ENCODE measurements at places on chromosomes 5 and 9.

DNA sequence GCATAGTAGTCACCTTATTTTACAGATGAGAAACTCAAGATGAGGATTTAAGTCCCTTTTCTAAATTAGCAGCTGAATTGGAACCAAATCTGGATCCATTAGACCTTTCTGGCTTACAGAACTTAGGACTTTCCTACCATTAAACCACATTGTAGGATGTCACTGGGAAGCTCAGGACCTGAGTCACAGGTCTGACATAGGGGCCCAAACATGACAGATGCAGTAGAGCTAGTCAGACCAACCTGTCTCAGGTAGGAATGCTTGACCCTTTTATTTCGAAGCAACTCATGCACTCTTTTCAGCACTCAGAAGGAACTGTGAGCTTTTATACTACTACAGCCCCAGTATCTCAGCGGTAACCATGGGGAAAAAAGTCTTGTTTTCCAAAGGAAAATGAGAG is 2.6 kb downstream of the RAB24 start:
- no peak for DNase-seq

- no peak for DNase-seq
Measured at GRCh38 chr5:87311405-87312279, 44.0 kb downstream of the RASA1 start.

GRCh38 chr5:111201705-111202104 is 22.5 kb upstream of the CAMK4 start:
- no peak for DNase-seq

- no peak for DNase-seq
Measured at GRCh38 chr5:125148076-125148475, 401.6 kb upstream of the ZNF608 start.

DNA sequence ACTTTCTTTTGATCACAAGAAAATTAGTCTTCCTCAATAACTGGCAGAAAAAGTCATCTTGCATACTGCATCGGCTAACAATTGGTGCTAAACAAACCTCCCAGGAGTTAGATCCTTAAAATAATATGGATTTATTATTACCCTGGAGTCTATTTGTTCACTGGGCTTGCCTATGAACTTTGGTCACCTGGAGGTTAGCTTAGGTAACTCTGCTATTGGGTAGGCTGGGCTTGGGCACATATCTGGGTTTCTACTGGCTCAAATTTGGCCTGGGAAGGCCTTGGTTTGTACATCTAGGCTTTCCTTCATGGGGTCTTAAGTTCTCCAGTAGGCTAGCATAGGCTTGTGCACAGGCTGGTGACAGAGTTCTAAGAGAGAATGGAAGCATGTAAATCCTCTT is 279.9 kb downstream of the RASEF start:
- DNase-seq = no peak

DNA sequence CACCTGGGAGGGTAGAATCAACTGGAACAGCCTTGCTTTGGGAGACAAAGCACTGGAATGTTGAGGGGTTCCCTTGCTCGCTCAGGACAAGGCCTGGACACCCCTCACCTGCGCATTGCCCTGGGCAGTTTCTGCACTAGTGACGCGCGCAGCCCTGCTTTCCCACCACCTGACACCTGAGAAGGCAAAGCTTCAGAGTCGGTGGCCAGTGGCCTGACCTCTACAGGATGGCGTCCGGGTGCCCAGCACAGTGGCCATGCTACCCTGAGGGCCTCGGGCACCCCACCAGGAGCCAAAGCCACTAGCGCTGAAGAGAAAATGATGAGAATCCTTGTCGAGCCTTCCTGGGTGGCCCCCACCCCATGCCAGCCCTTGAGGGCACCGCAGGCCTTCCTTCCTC is 161.3 kb downstream of the OLFM1 start:
- no peak for DNase-seq

- DNase-seq = no peak
Measured at GRCh38 chr9:113946496-113947115, 70.5 kb downstream of the ZNF618 start.
